ENCODE measurements at places on chromosomes 11 and 22.

GRCh38 chr11:12687216-12687623, 13.0 kb downstream of the TEAD1 start:
- no peak for DNase-seq

GRCh38 chr22:17999851-18000250, 24.5 kb downstream of the MICAL3 start:
- DNase-seq: no peak

DNA sequence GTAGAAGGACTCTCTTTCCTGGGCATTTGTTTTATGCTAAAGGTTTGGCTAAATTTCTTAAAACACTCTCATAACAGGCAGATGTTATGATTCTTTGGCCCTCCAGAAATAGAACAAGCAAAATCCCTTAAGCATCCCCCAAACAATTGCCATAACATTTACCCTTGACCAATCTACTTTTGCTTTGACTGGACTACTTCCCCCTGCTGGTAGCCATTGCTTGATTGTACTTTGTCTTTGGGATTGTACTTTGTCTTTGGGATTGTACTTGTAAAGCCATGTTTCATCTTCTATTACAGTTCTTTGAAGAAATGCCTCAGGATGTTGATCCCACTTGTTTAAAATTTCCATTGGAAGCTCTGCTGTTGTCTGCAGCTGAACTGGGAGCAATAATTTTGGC, 53.3 kb upstream of the GLYAT start:
- DNase-seq: no peak

DNA sequence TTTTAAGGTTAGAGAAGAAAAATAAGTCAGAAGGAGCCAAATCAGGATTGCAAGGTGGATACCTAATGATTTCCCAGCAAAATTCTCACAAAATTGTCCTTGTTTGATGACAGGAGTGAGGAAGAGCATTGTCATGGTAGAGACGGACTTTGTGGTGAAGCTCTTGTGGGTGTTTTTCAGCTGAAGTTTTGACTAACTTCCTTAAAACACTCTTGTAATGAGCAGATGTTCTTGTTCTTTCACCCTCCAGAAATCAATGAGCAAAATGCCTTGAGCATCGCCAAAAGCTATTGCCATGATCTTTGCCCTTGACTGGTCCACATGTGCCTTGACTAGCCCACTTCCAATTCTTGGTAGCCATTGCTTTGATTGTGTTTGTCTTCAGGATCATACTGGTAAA, 20.0 kb downstream of the CALCB start:
- DNase-seq: no peak

- no peak for DNase-seq
These were observed 23.5 kb upstream of the CPT1A start for GRCh38 chr11:68865241-68865640.

Measured in left forelimb (tissue), 1 donor.